Left colon (tissue), 2 donors: ENCODE measurements at places on chromosomes 16 and 17. TPM values are rescaled to one million over a fixed set of nuclear protein-coding genes. Genes with fewer than 3 reads are reported as not detected.

- DNase-seq, result no peak
These were observed 13.7 kb upstream of the CDC42EP4 start for GRCh38 chr17:73325527-73325842.

- DNase-seq, result no peak
These were observed 15.7 kb downstream of the CCDC42 start for GRCh38 chr17:8728971-8729370.

- peak; percentile 60 for DNase-seq
These were observed 16.3 kb upstream of the CDH15 start for GRCh38 chr16:89155184-89155679.

DNA sequence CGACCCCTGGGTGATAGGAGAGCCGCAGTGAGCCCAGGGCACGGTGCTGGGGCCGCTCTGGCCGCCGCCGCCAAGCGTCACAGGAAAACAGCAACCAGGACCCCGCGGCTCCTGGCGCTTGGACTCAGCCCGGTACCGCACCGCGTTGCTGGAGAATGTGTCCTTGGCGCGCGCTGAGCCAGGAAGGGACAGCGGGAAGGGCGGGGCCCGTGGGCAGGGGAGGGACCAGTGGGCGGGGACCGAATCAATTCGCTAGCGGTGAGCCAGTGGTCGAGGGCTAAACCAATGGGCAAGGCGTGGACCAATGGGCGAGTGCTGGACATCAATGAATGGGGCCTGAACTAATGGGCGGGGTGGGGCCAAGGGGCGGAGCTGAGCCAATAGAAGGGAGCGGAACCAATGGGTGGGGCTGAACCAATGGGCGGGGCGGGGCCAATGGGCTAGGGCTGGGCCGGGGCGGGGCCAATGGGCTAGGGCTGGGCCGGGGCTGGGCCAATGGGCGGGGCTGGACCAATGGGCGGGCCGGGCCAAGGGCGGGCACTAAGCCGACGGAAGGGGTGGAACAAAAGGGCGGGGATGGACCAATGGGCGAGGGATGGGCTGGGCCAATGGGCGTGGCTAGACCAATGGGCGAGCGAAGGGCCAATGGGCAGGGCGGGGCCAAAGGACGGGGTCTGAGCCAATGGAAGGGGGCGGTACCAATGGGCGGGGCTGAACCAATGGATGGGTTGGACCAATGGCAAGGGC is 6.3 kb upstream of the FLYWCH1 start:
- DNase-seq, result peak; percentile 100

DNA sequence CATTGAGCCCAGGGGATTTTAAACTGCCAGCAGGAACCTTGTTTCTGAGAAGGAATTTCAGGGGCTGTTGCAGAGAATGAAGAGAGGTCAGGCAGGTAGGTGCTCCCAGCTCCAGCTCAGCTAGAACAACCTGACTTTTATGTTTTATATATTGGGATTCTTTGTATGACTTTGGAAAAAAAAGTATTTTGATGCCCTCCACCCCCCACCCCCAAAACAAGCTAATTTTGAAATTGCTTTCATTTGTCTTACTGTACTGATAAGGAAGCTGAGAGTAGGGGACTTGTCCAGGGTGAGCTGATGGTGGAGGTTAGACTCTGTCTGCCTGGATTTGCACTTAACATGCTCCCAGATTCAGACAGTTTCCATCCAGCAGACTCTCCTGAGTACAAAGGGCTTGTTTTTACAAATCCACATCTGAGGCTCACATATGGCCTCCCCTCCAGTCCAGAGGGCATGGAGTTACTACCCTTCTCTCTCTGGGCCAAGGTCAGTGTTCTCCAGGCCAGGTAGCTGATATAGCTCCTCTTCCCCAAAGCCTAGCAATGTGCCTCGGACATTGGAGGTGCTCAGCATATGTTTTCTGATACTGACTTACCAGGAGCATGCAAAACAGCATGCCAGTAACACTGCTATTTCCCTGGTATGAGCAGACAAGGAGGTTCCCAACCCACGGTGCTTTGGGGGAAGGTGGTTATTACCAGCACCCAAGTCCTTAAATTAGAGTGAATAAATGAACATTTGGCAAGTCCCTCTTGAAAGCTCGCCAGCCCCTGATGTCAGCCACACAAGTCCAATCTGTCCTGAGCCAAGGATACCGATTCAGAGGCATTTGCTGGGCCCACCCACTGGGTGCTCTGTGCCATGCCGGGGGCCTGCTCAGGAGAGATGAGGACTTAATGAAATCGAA is 11.3 kb downstream of the STX1B start:
- no peak for DNase-seq

DNA sequence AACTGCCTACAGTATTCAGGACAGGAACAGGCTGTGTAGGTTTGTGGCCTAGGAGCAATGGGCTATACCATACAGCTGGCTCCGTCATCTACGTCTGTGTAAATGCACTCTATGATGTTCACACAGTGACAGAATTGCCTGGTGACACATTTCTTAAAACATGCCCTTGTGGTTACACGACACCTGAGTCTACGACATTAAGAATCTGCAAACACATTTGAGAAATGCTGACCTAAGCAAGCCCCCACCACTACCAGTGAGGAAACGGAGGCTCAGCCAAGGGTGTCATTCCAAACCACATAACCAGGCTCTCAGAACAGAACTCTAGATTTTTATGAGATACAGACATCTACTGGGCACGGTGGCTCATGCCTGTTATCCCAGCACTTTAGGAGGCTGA is 23.5 kb downstream of the USP36 start:
- no peak for DNase-seq

DNA sequence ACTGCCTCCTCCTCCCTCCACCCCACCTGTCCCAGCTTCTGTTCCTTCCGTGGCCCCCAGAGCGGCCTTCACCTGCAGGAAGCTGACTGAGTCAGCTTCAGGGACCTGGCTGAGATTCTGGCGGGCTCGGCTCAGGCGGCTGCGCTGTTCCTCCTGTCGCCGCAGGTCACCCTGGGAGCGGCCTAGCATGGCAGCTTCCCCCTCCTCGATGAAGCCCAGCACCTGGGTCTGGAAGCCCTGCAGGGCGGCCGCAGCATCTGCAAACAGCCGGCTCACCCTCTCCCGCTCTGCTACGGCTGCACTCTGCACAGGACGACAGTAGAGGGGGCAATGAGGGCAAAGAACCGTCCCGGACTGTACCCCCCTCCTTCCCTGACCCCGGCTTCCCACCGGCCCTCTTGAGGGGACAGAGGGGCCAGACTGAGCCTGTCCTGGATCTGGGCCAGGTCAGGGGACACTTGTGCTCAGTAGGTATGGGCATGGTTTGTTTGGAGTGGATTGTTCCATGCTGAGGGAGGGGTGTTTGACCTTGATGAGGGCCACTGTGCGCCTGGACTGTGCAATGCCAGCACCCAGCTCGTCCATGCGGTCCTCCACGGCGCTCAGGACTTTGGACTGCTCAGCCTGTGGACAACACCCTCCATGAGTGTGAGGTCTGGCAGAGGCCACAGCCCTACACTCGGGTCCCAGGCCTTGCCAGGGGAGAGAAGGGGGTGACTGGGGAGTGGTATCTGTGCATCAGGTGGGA is 2.0 kb downstream of the TRIM47 start:
- peak; percentile 82 for DNase-seq

GRCh38 chr16:84596161-84596560 is 21.7 kb downstream of the COTL1 start:
- DNase-seq, result no peak

- DNase-seq, result no peak
These were observed 3.3 kb downstream of the FOXF1 start for GRCh38 chr16:86513471-86514277.

GRCh38 chr16:11091021-11091785 is 146.8 kb downstream of the CLEC16A start:
- DNase-seq, result no peak

DNA sequence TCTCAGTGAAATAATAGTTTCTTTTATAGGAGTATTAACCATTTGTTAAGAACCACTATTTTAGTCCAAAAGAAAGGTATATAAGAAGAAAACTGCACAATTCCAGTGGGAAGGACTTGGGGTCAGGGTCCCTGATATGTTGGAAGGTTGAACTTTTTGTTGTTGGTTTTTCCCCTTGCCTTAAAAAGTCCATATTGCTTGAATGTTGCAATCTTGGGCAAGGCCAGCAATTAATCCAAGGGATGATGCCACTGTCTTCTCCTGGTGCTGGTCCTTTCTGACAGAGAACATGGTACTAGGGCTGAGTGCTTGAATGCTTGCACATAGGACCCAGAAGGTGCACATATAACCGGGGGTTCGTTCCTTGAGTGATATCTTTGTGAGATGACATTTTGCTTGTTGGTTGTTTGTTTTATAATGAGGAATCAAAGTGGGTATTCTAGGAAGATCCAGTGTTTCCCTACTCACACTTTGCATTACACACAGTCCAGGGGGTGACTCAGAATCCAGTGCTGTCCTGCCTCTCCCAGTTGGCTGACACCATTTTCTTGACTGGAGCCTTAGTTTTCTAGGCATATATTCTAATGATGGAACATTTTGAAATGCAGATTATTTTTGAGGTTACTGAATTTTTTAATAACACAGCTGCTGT is 54.9 kb downstream of the SIAH1 start:
- no peak for DNase-seq

- peak; percentile 58 for DNase-seq
These were observed 474 bp downstream of the CLN3 start for GRCh38 chr16:28491230-28491969.

DNA sequence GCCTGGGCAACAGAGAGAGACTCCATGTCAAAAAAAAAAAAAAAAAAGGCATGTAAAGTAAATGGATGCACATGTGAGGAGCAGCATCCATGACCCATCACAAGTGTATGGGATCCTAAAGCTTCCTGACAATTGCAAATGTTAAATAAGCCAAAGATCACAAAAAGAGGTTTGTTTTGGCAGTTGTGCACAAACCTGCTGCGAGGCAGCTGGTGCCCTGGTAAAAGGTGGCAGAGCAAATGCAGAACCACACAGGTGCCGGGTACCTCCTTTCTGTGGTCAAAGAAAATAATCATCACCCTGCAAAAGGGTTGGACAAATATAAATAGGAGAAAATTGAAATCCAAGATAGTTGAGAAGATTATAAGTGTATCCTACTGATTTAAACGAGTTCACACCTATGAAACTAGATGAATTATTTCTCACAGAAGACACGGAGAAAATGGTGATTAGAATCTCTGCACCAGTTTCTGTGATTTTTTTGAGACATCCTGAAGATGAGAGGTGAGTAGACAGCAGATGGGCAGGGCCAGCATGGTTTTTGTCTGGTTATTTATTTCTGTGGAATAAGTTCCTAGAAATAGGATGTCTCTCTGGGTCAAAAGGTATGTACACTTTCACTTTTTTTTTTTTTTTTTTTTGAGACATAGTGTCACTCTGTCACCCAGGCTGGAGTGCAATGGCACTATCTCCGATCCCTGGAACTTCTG is 291.3 kb downstream of the CDH13 start:
- DNase-seq, result no peak

GRCh38 chr16:31079342-31079944 is 5.2 kb downstream of the ZNF646 start:
- DNase-seq, result no peak

DNA sequence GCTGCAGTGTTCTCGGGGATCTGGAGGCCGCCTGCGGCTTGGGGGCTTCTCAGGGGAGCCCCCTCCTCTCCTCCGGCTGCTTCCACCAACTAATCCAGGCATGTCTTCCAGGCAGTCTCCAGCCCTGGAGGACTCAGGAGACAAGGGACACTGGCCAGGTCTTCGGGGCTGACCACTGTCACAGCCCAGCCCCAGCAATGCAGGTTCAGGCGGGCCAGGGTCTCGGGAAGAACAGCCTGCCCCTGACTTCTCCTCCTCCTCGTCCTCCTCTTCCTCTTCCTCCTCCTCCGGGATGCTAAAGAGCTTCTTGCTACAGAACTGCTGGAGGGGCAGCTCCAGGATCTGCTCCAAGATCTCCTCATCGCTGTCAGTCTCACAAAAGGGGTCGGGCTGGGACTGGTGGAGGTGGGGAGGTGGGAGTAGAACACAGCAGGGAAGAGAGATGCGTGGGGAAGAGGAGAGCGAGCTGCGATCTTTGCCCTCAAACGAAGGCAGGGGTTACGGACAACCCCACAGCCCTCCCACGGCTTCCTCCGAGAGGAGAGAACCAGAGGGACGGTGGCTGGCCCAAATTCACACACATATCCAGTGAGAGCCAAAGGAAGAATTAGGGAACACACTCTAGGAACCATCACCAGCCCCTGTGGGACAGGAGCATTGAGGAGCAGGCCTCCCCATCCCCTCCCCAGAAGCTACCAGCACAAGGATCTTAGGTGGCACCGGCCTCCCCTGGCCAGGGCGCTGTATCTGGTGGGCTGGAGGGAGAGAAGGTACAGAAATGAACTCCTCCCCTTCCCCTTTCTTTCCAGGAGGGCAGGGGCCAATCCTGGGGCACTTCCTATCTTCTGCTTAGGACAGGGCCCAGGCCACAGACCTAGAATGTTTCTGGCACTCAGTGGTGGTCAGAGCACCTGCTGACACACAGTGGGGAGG is 19.3 kb downstream of the TSPOAP1 start:
- DNase-seq, result no peak

MYH8 gene
- not detected for total RNA-seq

SLC38A8 gene
- total RNA-seq, result not detected

RAI1 gene
- 15.8 TPM for total RNA-seq

RHBDL3 gene
- total RNA-seq, result 0.50 TPM

KRT25 gene
- total RNA-seq, result not detected

CCL17 gene
- total RNA-seq, result not detected
